Right ventricle myocardium inferior (tissue), 1 donor: ENCODE measurements at places on chromosomes 3 and 15. TPM values are rescaled to one million over a fixed set of nuclear protein-coding genes. Genes with fewer than 3 reads are reported as not detected.

COL7A1 gene
- 14.9 TPM for total RNA-seq

RHOA gene
- 285 TPM for total RNA-seq

PAQR9 gene
- total RNA-seq, result 13.7 TPM

SCAANT1 gene
- total RNA-seq, result not detected

UQCC5 gene
- total RNA-seq, result 71.1 TPM

C3orf20 gene
- not detected for total RNA-seq

EFHB gene
- total RNA-seq, result not detected

OIP5 gene
- total RNA-seq, result 0.51 TPM

GABRA5 gene
- total RNA-seq, result not detected

LRIG1 gene
- 93.8 TPM for total RNA-seq

ATP13A5 gene
- total RNA-seq, result not detected

PLSCR5 gene
- not detected for total RNA-seq

MST1R gene
- 1.2 TPM for total RNA-seq
